ENCODE measurements at places on chromosomes 5 and 9.

DNA sequence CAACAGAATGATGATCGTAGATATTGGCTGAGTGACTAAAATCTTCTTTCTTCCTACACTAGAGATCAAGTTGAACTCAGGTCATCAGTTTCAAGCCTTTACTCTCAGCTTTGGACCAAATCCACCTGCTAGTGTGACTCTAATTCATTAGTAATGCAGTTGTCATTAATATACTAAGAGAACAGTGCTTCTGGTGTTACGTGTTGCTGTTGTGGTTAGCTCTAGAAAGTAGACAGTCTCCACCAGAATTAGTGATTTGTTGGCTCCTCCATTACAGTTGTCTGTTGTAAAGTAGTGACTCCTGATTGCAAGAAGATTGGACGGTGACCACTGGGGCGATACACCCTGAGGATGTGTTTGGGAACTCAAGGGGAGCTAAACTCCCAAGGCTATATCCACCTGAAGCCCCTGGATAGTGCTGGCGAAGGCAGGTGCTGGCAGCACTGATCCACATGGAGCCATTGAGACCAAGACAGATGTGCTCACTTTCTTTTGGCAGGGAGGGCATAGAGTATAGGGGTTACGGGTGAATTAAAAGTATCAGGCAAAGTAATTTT, 3.1 kb downstream of the CAMK4 start:
- no peak for DNase-seq

DNA sequence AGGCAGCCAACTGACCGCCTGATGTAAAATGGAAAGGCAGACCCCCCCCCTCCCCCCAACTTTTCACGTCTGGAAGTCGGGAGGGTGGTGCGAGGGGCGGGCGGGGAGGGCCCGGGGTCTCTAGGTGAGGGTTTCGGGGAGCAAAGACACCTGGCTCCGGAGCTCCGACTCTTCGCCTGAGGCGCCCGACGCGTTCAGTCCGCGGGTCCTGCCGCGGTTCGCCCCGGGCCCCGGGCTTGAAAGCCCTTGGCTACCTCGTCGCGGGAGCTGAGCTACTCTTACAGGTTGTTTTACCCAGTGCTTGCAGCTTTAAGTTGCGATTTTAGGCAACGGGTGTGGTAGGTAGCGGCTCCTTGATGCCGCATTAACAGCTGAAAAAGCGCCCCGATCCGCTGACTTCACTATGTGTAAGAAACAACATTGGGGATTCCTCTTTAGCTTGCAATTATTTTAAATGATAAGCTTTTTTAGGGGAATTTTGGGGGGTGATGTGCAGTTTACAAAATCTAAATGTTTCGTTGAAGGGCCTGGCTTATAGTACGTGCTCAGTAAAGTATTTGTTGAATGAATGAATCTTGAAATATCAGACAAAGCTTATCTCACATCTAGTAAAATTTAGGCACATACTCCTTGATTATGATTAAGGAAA, 722 bp downstream of the CDC42SE2 start:
- DNase-seq: peak; percentile 8

DNA sequence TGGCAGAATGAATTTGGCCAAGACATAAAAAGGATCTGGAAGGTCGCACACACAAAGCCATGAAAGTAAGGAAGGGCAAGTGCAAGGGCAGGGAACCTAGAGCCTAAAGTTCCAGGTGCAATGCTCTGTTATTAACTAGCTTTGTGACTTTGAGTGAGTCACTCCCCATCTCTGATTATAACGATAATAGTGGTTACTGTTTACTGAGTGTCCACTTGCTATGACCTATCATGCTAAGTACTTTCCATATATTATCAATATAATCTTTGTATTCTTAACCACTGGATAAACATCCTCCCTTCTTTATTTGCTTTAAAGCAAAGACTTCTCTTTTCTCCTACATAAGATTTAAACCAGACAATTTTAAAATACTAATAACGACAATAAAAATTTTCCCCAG, 504.6 kb upstream of the BRINP1 start:
- DNase-seq: no peak

GRCh38 chr9:72480921-72481320, 40.5 kb upstream of the TMC1 start:
- no peak for DNase-seq

GRCh38 chr5:133605323-133605722, 7.0 kb downstream of the FSTL4 start:
- DNase-seq: no peak

- no peak for DNase-seq
Measured at GRCh38 chr5:113776168-113776567, 262.7 kb downstream of the YTHDC2 start.

- DNase-seq: no peak
Measured at GRCh38 chr9:112355427-112355897, 22.0 kb upstream of the PTBP3 start.

DNA sequence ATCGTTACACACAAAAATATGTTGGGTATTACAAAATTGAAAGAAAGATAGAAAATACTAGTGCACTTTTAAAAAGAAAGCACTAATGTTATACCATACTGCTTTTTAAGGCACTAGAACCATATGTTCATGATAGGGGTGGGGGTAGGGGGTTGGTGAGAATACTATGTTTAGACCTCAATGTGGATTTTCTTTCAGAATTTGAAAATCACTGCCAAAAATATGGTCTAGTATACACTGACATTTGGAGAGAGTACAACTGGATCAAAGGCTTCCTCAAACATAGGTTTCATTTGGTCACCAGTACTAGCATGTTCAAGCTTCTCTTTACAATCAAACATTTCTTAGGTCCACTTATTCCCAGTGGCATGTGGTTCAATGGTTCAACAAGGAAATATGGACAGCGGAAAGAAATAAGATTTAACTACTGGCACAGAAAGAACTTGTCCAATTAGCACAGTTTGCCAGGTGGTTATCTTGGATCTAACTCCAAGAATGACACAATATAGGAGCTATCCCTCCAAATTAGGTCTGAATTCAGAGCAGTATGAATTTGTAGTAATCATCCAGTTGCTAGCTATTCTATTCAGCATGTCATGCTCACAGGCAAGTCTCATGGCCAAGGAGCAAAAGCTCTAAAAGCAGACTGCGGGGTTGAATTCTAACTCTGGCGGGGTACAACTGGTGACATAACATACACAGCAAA, 139.3 kb downstream of the SLC24A2 start:
- no peak for DNase-seq

DNA sequence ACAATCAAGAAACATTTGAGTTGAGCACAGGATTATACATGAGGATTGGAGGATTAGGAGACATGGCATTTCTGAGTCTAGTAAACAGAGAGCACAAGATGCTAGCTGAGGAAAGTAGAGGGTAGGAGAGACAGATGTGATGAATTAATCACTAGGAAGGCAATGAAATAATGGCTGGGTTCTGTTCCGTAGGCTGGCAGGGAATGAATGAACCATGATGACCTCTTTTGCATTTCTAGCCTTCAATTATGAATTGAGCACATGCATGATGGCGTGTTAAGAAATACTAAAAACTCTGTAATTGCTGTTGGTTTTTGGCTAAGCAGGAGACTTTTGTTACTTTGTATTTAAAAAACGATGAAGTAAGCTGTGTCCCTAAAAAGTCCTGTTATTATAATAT, 420.0 kb upstream of the TLE4 start:
- no peak for DNase-seq

GRCh38 chr5:10501554-10502075, 59.9 kb downstream of the ROPN1L start:
- no peak for DNase-seq

DNA sequence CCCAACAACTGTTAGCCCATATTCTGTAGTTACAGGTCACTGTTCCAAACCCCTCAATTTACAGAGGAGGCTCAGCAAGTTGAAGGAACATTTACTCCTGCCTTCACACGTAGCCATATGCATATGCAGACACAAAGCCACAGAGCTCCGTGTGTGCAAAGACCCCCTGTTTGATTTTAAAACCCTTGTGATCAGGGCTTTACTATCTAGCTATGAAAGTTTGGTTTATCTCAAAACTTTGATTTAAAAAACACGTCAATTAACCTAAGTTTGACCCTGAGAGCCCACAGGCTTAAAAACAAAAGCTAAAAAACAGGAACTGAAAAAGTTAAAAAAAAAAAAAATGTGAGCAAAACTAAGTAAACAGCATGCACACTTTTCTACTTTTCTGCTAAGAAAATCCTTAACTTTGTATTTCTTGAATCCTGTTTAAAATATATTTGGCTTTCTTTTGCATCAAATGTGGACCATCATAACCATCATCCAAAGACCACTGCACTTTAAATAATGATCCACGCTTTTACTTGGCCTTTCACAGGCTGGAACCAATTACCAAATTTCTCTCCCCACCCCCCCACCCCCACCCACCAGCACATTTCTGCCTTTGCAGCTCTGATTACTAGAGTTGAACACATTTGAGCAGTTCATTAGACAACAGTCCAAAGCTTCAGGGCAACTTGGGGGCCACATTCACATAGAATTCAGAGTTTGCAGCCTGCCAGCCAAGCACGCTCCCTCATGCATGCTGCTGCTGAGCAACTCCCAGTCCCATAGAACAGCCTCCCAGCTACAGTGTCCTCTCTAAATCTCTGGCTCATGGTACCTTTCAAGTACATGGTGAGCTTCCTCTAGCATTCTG, 128.8 kb upstream of the MAP3K1 start:
- DNase-seq: no peak

DNA sequence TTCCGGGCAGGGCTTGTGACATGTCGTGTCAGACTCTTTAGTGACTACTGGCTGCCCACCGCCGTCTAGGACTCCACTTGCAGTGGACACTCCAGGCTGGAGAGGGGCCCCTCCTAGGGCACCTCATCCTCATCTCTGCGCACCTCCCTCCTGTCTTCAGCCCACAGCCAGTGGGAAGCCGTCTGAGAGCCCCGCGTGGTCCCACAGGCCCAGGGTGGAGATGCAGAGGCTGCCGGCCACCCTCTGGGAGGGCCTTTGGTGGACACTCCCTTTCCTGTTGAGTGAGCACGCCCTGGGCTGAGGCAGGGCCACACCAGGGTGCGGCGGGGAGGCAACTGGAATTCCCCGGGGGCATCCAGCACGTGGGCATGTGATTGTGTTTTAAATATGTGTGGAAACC, 80.5 kb downstream of the IRX2 start:
- DNase-seq: no peak

GRCh38 chr5:131926168-131926567, 19.3 kb downstream of the MEIKIN start:
- no peak for DNase-seq

DNA sequence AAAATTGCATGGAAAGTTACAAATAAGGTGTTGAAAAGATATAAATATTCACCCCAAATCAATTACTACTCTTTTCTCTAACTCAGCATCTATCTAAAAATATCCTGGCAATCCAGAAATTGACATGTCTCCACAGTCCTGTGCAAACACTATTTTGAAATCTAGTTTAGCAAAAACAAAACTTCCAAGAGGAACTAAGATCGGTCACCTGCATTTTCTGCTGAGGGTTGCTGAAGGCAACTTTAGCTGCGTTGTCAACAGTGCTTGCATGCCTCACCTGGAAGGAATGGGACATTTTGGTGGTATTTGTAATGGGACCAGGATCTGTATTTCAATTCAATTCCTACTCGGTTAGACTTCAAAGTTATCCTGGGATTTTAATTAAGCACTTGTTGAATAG, 398.3 kb downstream of the NTRK2 start:
- no peak for DNase-seq

GRCh38 chr5:172335721-172336120, 52.2 kb upstream of the UBTD2 start:
- DNase-seq: no peak

- no peak for DNase-seq
Measured at GRCh38 chr5:157371655-157372471, 88.2 kb upstream of the NIPAL4 start.

DNA sequence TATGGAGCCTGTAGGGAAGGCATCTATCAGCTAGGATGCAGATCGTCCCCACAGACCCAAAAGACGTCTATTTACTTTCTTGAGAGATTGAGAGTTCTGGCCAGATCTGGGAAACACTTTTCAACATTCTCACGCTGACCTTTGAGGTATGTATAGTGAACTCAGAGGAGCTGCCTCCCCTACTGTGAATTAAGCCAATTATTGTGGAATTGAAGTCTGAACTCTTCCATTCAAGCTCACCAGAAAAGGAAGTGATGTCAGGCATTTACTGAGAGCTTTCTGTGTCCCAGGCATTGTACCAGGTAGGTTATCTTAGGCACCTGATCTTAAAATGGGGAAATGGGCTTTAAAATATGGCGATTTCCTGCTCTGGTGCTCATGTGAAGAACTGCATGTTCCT, 136.5 kb downstream of the SV2C start:
- DNase-seq: no peak

DNA sequence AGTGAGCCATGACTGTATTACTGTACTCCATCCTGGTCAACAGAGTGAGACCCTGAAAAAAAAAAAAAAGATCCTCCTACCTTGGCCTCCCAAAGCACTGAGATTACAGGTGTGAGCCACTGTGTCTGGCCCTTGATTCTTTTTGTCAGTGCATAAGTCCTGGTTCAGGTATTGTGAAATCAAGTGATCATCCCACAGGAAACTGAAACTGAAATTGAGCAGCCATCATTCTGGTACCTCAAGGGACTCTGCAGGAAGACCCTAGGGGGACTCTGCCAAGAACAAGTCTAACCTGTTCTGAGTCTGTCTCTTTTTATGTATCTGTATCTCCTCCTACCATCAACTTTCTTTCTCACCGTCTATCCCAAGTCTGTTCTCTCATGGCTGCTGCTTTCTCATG, 1.9 kb upstream of the DCAF10 start:
- no peak for DNase-seq

- DNase-seq: no peak
Measured at GRCh38 chr9:113222482-113222841, 1.1 kb downstream of the SLC31A1 start.

- DNase-seq: no peak
Measured at GRCh38 chr9:136307215-136307750, 3.4 kb upstream of the CCDC187 start.

GRCh38 chr9:99076483-99077171, 28.3 kb upstream of the TGFBR1 start:
- no peak for DNase-seq

GRCh38 chr9:111005746-111006470, 32.4 kb downstream of the LPAR1 start:
- no peak for DNase-seq

Measured in caudate nucleus (tissue), 63 donors.